ENCODE measurements at places on chromosomes 6 and 20. TPM values are rescaled to one million over a fixed set of nuclear protein-coding genes. Genes with fewer than 3 reads are reported as not detected.

The BIRC7 gene
- total RNA-seq = not detected

The ULBP2 gene
- 21.4 TPM for total RNA-seq

The PAK5 gene
- total RNA-seq = not detected

The TSHZ2 gene
- total RNA-seq = 0.94 TPM

The PTPN1 gene
- total RNA-seq = 96.8 TPM

The ARMC12 gene
- total RNA-seq = not detected

The CAP2 gene
- total RNA-seq = 1.9 TPM

Data from mammary microvascular endothelial cell (primary cell).